ENCODE measurements at places on chromosomes 16 and 17. TPM values are rescaled to one million over a fixed set of nuclear protein-coding genes. Genes with fewer than 3 reads are reported as not detected.

- no peak for DNase-seq
These were observed 9.5 kb upstream of the IGFBP4 start for GRCh38 chr17:40433551-40434415.

- DNase-seq: no peak
These were observed 64.0 kb downstream of the MRM1 start for GRCh38 chr17:36665417-36665816.

DNA sequence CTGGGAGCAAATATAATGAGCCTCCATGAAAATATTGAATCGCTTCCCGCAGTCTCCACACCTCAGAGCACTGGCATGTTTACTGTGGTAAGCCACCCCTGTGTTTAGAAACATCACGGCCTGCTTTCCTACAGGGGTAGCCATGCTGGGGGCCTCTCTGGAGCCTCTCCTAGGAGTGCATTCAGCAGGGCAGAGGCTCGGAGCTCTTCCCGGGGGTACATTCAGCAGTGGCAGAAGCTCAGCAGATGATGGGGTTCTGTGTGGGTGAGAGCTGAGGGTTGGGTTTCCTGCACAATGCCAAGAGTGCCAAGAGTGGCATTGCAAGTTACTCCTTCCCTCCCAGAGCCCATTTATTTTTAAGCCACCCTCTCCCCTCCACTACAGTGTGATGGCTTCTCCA, 386.6 kb downstream of the SEC14L1 start:
- DNase-seq: no peak

Gene KCTD19
- total RNA-seq: 0.33 TPM

DNA sequence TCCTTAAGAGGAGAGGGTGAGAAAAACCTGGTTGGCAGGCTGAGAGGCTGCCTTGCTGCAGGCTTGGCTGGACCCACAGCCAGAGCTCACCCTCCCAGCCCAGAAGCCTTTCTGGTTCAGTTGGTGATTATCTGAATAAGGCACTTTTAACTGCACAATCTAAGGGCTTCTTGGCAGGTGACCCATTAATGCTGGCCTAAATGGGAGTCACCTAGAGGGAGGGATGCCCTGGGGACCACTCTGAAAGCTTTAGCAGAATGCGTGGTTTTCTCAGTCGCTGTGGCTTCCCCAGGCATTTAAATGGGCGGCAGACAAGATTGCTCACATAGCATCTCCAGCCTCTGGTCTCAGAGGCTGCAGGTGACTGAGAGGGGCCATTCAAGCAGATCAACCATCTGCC, 33.2 kb upstream of the SHISA9 start:
- DNase-seq: no peak

DNA sequence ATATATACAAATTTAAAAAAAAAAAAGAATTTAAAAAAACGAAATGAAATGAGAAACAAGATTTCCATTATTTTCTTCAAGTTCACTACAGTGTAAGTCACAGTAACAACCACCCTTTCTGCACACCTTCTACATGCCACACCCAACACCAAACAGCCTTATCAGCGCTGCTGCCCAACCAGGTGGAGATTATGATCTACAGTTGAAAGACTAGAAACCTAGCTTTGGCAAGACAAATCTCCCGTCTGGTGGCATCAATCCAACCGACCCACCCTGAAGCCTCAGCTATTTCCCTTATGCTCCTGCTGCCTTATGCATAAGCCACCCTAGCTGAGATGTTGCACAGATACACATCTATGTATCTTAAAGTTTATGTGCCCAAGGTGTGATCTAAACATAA, 60.8 kb downstream of the PARN start:
- no peak for DNase-seq

- DNase-seq: no peak
These were observed 24.3 kb downstream of the KCNG4 start for GRCh38 chr16:84215531-84215930.

- no peak for DNase-seq
These were observed 10.6 kb upstream of the AATK start for GRCh38 chr17:81176666-81177065.

DNA sequence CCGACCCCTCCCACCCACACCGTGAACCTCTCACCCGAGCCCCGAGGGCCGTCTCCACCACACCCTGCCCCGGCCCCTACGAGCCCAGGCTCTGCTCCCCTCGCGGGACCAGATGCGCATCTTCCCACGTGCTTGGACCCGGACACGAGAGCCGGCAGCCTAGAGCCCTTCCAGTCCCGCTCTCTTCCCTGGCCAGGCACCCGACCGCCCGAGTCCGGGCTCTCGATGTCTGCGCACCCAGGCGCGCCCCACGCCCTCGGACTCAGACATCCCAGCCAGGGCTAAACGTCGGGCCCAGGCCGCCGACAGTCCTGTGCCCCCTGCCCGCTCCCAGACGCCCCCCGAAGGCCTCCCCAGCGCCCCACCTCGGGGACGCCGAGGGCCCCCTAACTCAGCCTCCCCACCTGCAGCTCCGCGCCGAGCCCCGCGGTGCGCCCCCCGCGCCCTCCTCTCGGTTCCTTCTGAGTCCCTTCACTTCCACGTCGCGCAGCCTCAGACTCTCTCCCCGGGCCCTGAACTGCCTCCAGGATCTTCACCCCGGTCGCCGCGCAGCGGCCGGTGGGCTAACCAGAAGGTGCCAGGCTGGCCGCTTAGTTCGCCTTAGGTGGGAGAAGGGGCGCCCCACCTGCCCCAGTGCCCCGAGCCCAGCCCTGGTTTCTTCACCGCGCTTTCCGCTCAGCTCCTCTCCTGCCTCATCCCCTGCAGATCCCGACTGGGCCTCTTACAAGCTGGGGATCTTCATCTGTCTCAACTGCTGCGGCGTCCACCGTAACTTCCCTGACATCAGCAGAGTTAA, 688 bp downstream of the ADAP2 start:
- DNase-seq: no peak

Gene LLGL2
- total RNA-seq: 5.4 TPM

Gene KRTAP2-2
- not detected for total RNA-seq
